Kidney epithelial cell (primary cell): ENCODE measurements at places on chromosomes 2 and 18. TPM values are rescaled to one million over a fixed set of nuclear protein-coding genes. Genes with fewer than 3 reads are reported as not detected.

TMSB10 gene
- 4,632 and 5,953 TPM in 2 replicates for total RNA-seq

MC4R gene
- 0.55 TPM in 1 of 2 replicates, not detected in the other for total RNA-seq

UGT1A4 gene
- not detected in 2 replicates for total RNA-seq

CD226 gene
- total RNA-seq, result not detected in 2 replicates

FHOD3 gene
- total RNA-seq, result 47.2 and 57.3 TPM in 2 replicates

CPS1 gene
- total RNA-seq, result 1.2 and 3.8 TPM in 2 replicates

C2orf80 gene
- total RNA-seq, result not detected in 2 replicates

IL1RL1 gene
- total RNA-seq, result 3.4 and 5.1 TPM in 2 replicates

BUB1 gene
- total RNA-seq, result 10.2 TPM in 2 replicates

RPL37A gene
- total RNA-seq, result 2,564 and 2,634 TPM in 2 replicates

CYS1 gene
- total RNA-seq, result 9.8 and 12.2 TPM in 2 replicates

DNA sequence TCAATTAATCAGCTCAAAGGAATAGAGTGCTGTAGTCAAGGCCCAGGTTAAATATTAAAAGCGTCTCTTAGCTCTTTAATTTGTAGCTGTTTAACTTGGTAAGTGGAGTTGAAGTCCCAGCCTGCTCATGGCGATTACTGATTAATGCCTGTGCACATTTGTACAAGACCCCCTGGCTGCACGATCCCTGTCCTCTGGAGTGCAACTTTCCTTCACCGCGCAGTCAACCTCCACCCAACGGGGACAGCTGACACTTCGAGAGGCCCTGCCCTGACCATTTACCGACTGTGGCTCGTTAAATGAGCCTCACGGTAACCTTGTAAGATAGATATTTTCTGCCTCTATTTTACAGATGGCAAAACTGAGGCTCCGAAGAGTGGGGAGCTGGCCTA, 5.5 kb upstream of the CYS1 start:
- DNase-seq, result peak; percentile 58

- DNase-seq, result no peak
Observed at GRCh38 chr2:7007846-7008741, 90.9 kb downstream of the RNF144A start.

GRCh38 chr2:240918258-240919091, 12.3 kb downstream of the CROCC2 start:
- DNase-seq, result no peak

- no peak for DNase-seq
Observed at GRCh38 chr2:239288951-239289511, 111.8 kb downstream of the HDAC4 start.

GRCh38 chr2:148568597-148568996, 76.0 kb upstream of the EPC2 start:
- DNase-seq, result no peak

- DNase-seq, result no peak
Observed at GRCh38 chr2:69962986-69963730, 1.7 kb upstream of the ASPRV1 start.

GRCh38 chr2:12787891-12788801, 71.4 kb downstream of the TRIB2 start:
- no peak for DNase-seq

- DNase-seq, result no peak
Observed at GRCh38 chr2:9780368-9781130, 62.7 kb upstream of the TAF1B start.

- no peak for DNase-seq
Observed at GRCh38 chr2:218892693-218893348, 12.2 kb downstream of the WNT10A start.

GRCh38 chr2:85355073-85355410, 473 bp downstream of the ELMOD3 start:
- DNase-seq, result no peak

- DNase-seq, result no peak
Observed at GRCh38 chr2:181900007-181900651, 8.6 kb downstream of the ITPRID2 start.

GRCh38 chr2:217451666-217452065, 551.1 kb downstream of the TNS1 start:
- DNase-seq, result peak; percentile 67
